ENCODE measurements at places on chromosomes 1 and 21.

DNA sequence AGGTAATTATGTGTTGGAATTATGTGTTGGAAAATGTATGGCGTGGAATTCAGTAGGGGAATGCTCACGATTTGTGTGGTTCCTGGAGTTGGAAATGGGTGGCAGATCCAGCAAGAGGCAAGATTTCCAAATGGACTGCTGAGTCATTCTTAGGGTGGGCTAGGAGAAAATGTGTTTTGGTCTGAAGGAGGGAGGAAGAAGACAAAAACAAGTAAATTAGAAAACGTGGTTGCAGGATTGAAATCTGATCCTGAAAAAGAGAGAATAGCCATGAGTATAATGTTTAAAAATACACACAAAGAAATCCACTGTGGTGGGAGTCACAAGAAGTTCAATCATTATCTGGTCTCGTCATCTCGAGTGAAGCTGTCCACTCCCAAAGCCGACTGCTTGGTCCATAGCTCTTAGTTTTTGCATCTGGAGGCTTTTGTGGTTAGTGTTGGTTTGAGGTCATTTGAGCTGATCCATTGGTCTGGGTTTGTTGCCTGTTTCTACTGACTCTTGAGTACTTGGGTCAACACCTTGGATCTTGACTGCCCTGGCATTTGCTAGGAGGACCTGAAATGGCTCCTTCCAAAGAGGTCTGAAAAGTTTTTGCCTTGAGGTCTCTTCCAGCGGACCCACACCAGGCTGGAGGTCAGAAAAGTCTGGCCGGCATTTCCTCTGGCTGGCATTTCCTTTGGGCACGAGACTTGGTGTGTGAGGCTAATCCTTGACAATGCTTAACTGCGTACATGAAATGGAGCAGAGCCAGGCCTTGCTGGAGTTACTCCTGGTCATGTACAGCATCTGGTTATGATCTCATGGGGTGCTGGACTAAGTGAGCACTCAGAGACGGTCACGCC is 9.2 kb downstream of the MX2 start:
- no peak for DNase-seq

- no peak for DNase-seq
Measured at GRCh38 chr1:166193057-166193698, 26.4 kb upstream of the FAM78B start.

DNA sequence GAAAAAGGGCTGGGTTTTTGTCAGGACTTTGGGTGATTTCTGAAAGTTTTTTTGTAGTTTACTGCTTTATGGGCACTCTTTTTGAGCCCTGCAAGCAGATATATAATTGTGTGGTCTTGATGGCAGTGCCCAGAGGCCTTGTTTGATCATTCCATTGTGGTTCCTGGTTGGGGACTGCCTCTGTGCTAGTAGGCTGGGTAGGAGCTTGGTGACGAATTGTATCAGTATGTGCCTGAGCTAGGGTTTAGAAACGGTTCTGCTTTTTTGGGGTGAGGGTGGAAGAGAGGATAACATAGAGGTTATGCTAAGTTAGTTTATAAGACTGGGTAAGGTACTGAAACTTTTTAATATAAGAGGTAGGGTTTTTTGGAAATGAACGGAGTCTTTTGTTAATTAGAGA is 139.7 kb upstream of the ETV3 start:
- no peak for DNase-seq

GRCh38 chr1:111032295-111032897 is 68.7 kb upstream of the LRIF1 start:
- peak; percentile 47 for DNase-seq

- DNase-seq, result no peak
Measured at GRCh38 chr1:160808289-160808688, 12.3 kb downstream of the LY9 start.

DNA sequence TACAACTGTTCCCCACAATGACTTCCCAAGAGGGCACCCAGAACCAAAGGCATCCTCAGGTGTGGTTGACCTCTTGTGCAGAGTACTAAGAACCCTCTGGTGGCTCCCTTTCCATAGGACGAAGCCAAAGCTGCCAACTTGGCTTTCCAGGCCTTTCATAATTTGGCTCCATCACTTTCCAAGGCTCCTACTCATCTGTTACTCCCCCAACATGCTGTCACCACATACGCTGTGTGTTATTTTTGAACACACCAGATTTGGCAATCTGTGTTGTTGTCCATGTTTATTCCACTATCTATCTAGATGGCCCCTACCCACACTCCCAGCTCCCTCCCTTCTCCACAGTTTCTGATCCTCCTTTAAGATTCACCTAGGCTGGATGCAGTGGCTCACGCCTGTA is 10.2 kb upstream of the NKAIN1 start:
- no peak for DNase-seq

DNA sequence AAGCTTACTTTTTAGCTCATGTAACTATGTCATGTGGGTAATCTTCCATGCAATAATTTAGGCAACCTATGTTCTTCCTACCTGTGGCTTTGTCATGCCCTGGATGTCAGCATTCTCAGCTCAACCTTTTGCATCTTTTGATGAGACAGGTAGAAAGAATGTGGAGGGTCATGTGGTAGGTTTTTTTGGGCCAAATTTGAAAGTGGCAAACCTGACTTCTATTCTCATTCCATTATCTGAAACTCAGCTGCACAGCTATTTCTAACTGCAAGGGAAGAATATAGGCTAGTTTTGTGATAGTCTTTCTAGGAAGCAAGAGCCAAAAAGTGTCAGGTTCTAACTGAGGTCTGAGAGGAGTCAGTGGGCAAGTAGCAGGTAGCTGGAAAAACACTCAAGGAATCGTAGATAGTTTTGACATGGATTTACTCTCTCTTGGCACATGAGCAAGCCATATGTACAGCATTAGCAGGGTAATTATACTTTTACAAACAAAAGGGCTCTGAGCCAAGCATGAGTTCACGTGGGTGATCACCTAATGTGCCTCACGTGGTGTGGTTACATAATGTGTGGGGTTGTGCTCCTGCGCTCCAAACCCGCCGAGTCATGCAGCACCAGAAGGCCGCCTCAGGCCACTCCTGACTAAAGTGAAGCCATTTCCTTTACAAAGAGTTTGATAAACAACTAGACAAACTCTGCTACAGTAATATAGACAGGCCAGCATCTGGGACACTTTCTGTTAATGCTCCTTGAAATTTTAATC is 1013.8 kb downstream of the PLA2G4A start:
- DNase-seq, result no peak

- DNase-seq, result no peak
Measured at GRCh38 chr1:245234217-245235081, 79.7 kb downstream of the KIF26B start.

Data from CD8-positive, alpha-beta T cell (primary cell).